KBM-7 (cell line): ENCODE measurements at places on chromosomes 16 and 17.

DNA sequence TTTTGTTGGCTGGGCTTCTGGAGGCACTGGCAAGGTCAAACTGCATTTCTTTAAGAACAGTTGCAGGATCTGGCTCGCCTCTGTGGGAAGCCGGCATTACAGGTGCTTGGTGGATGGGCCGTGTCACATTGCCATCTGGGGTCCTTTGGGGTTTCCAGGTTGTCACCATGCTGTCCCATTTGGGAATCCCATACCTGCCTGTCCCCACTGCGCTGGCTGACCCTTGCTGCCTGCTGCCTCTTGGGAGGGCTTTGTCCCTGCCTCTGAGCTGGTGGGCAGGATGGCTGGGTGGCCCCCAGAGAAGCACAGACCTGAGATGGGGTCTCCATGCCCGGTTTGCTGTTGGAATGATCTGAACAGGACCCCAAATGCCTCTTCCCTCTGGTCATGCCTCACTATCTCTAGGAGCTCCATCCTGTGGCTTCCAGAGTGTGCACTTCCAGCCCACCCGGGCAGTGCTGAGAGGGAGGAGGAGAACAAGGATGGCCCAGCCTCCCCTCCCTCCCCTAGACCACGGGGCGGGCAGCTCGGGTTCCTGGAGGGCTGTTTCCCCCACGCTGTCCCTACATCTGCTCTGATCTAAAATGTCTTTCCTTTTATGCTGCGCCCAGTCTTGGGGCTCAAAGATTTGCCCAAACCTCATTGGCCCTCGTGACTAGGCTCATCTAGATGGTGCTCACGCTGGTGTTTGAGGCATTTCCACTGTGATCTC, 28.0 kb downstream of the OR1D5 start:
- no peak for DNase-seq

GRCh38 chr17:64393000-64393402, 2.3 kb upstream of the PECAM1 start:
- no peak for DNase-seq

DNA sequence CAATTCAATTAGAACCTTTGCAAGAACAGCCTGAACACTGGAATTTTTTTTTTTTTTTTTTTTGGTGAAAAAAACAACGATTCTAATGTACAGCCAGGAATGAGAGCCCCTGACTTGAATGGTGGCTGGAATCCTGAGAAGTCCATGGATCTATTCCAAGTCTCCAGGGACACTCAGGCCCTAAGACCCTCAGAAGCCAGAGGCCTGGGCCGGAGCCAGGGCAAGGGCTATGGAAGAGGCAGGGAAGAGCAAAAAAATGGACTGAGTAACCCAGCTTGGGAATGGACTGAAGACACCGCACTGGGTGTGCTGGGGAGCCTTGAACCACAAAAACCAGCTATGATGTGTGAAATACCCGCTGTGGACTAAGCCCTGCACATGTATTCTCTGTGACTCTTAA, 60.3 kb upstream of the LHX1 start:
- no peak for DNase-seq

GRCh38 chr16:49594685-49595498, 221.3 kb downstream of the C16orf78 start:
- no peak for DNase-seq

GRCh38 chr17:48860034-48860433, 29.2 kb downstream of the CALCOCO2 start:
- no peak for DNase-seq

DNA sequence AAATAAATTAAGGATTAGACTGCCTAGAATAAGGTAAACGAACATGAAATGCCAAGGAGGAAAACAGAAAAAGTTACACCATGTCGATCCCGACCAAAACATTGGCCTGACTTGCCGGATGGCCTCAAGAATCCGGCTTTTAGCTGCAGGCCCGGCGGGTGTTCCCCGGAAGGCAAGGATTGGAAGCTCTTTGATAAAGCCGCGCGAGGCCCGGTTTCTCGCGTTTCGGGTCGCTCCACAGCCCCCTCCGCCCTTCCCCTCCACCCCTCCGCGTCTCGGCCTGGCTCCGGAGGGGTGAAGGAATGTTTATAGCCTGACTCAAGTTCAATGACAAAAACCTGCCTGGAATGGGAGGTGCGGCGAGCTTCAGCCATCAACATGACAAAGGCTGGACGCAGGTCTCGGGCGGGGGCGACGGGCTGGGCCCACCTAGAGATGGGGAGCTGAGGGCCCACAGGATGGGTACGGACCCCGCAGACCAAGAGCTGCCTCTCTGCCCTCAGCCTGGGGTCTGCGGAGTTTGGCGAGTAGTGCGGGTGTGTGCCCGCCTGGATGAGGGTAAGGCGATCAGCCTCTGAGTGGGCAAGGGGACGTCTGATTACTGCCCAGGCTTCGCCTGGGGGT, 2.6 kb downstream of the PRAC1 start:
- no peak for DNase-seq

GRCh38 chr17:81440051-81440471, 44.8 kb downstream of the BAHCC1 start:
- no peak for DNase-seq

- no peak for DNase-seq
Measured at GRCh38 chr17:43713494-43714162, 45.0 kb downstream of the SOST start.

GRCh38 chr16:75206749-75207451, at the start of gene CTRB2:
Gene CTRB2 (minus strand): TSS chr16:75207161. CDS start chr16:75207141, 20 bp downstream.
- no peak for DNase-seq

GRCh38 chr16:1825864-1826690, 548 bp downstream of the HAGH start:
- DNase-seq = peak; percentile 51
